Immature natural killer cell (primary cell): ENCODE measurements at places on chromosomes 7 and 10.

GRCh38 chr10:30432622-30433305 lies 1.2 kb upstream of the MAP3K8 start:
- H3K4me3 ChIP-seq = peak overlapping the region; percentile 96
- H3K4me1 ChIP-seq = peaks cover 37% of the 10 kb centered on the region
- no peak for DNase-seq

- no peak for DNase-seq
- H3K36me3 ChIP-seq = no peaks in the 10 kb centered on the region
- no peaks in the 10 kb centered on the region for H3K4me1 ChIP-seq
- no peak overlapping the region for H3K4me3 ChIP-seq
- peaks cover 3% of the 10 kb centered on the region for H3K27me3 ChIP-seq
- H3K27ac ChIP-seq = no peak overlapping the region
Measured at GRCh38 chr10:46253076-46254006, 33.5 kb upstream of the ANTXRL start.

- H3K27me3 ChIP-seq = no peaks in the 10 kb centered on the region
- DNase-seq = no peak
- H3K4me3 ChIP-seq = no peak overlapping the region
- no peaks in the 10 kb centered on the region for H3K4me1 ChIP-seq
Measured at GRCh38 chr7:85512790-85513189, 325.9 kb upstream of the SEMA3D start.

GRCh38 chr10:100823194-100823593 lies 77.8 kb downstream of the PAX2 start:
- no peak for DNase-seq
- no peak overlapping the region for H3K27ac ChIP-seq
- H3K4me1 ChIP-seq = peaks cover 7% of the 10 kb centered on the region
- no peaks in the 10 kb centered on the region for H3K36me3 ChIP-seq
- H3K27me3 ChIP-seq = peaks cover 27% of the 10 kb centered on the region
- no peak overlapping the region for H3K4me3 ChIP-seq

DNA sequence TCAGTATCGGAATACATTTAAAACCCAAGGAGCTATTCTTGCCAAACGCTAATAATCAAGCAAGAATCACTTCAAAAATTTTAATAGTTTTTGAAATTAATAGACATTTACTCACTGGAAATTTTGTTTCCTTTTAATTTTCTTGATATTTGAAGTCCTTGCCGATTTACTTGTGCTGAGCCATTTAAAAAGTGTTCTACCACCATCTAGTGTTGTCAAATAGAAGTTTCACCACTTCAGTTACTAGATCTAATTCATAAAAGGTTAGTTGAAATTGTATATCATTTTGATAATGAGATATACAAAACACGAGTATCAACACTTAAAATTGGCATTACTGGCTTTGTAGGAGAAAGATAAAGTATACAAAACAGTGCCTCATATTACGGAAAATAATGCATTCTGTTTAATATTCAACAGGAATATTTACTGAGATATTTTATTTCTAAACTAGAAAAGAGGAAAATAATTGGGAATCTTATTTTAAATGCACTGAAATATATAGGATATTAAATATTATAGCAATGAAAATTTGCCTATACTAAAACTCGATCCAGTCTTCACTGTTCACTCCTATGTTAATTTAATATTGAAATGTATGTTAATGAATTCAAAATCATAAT lies 664.8 kb upstream of the SEMA3D start:
- DNase-seq = no peak
- no peaks in the 10 kb centered on the region for H3K36me3 ChIP-seq
- H3K27ac ChIP-seq = no peak overlapping the region
- peaks cover 2% of the 10 kb centered on the region for H3K27me3 ChIP-seq

DNA sequence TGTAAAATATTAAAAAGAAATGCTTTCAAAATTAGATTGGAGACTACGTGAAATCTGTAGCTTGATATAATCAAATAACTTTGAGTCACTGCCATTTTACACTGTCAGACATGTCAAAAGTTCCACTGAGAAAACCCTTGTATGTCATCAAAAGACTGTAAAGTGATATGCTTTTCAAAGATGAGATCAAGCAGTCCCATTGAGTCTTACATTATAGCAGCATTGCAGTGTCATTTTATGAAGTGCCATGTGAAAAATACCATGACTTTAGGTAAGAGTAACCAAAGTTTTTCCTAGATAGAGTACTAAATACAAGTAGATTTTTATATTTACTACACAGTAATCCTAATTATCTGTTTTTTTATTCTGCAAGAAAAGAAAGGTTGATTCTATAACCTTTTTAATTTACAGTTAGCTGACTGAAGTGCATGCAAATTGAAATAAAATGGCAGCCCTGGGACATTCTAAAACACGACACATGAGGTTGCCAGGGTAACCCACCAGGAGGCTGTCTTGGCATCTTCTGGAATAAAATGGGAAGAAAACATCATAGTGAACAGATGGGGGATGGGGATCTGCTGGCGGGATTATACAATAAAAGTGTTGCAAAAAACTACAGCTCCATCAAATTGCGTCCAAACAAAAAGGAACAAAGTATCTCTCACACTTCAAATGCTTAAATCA lies 91.3 kb upstream of the TMEM106B start:
- no peaks in the 10 kb centered on the region for H3K4me1 ChIP-seq
- peaks cover 3% of the 10 kb centered on the region for H3K27me3 ChIP-seq
- no peak overlapping the region for H3K27ac ChIP-seq
- no peak for DNase-seq
- H3K4me3 ChIP-seq = no peak overlapping the region

- no peaks in the 10 kb centered on the region for H3K36me3 ChIP-seq
- no peak overlapping the region for H3K27ac ChIP-seq
- peaks cover 7% of the 10 kb centered on the region for H3K27me3 ChIP-seq
- no peak for DNase-seq
- H3K4me3 ChIP-seq = no peak overlapping the region
Measured at GRCh38 chr10:91520661-91521060, 110.5 kb downstream of the HECTD2 start.

DNA sequence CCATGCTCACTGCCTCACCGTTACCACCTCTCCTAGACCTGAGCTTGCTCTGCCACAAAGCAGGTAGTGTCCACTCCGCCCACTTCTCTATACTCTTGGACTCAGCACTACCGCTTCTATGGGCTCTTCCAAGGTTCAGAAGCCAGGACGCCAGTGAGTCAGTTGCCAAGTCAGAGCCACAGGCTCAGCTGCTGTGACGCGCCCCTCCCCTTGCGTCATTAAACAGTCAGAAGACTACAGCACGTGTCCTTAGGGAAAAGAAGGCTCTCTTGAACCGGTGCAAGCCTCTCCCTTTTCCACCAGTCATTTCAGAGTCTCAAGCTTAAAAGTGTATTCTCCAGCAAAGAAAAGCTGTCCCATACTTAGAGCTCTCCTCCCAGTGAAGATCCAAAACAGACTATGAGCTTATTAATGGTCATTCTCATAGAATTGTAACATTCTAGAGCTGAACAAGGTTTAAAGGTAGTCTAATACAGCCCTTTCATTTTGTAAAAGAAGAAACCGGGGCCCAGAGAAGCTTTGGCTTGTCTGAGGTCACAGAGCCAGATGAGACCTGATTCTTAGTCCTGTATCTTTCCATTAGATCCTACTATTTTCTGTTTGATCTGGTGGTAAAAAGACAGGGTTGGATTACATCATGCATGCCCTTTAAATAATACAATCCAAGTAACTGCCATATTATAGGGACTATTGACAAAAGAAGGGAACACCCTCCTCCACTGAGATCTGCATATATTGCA lies 40.9 kb upstream of the MET start:
- H3K36me3 ChIP-seq = no peaks in the 10 kb centered on the region
- no peak overlapping the region for H3K27ac ChIP-seq
- no peaks in the 10 kb centered on the region for H3K4me1 ChIP-seq
- no peak for DNase-seq
- no peak overlapping the region for H3K4me3 ChIP-seq
- H3K27me3 ChIP-seq = no peaks in the 10 kb centered on the region

DNA sequence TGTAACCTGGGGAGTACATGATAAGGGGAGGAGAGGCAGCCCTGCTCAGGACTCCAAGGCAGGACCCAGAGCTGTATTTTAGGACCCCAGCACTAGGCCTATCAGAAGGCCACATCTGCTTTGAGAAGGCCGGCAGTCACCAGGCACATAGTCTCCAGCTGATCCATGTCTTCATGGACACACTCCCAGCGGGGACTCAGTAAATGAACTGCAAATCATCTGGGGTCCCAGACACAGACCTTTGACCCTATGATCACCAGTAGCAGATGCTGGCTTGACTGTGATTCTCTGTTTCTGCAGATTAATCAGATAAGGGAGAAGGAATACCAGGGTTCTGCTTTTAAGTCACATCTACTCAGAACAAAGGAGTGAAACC lies 341.4 kb upstream of the PODXL start:
- H3K36me3 ChIP-seq = no peaks in the 10 kb centered on the region
- H3K4me1 ChIP-seq = peaks cover 2% of the 10 kb centered on the region
- no peak overlapping the region for H3K27ac ChIP-seq
- no peaks in the 10 kb centered on the region for H3K27me3 ChIP-seq

DNA sequence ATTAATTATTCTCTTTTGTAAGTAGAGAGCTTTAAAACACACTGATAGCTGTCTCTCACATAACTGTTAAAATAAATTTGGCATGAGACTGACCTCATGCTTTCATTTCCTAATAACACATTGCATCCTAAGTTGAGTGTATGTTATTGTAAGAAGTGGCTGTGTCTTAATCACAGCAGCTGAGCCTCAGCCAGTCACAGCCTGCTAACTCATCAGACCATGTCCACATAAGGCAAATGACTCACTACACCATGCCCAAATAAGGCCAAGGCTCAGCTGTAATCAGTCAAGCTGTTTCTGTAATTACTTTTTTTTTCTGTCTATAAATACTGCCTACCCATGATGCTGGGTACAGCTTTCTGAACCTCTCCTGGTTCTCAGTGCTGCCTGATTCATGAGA lies 860.9 kb downstream of the XPNPEP1 start:
- no peak for DNase-seq
- H3K4me1 ChIP-seq = no peaks in the 10 kb centered on the region
- H3K36me3 ChIP-seq = no peaks in the 10 kb centered on the region
- H3K27ac ChIP-seq = no peak overlapping the region
- H3K27me3 ChIP-seq = no peaks in the 10 kb centered on the region

DNA sequence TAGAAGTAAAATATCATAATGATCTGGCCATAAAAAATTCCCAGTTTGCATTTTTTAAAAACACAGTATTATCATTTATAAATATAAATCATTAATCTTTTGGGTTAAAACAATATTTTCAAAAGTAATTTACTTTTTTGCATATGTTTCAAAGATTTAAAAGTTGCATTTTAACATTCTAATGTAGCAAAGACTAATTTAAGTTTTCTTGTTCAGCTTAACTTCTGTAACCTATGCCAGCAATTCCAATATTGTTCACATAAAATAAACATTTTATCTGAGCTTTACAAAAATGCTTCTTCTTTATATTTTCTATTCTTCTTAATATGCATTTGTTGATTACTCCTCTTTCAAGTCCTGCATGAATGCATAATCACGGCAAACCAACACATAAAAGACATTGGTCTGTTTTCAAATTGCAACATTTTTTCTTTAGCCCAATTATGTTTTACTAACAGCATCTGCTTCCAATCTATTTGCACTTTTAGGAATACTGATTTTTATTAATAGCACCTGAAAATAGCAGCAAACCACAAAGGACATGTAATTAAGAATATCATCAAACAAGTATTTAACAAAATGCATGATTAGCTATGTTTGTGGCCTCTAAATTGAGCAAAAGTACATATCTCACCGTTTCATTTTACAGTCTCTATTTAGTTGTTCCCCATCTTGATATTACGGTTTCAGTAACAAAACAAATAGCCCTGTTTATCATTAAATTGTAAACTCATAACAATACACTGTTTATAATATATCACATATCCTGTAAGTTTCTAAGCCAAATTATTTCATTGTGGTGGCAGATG lies 286.9 kb upstream of the NFE2L3 start:
- H3K4me1 ChIP-seq = peaks cover 19% of the 10 kb centered on the region
- H3K27ac ChIP-seq = no peak overlapping the region
- H3K27me3 ChIP-seq = peaks cover 15% of the 10 kb centered on the region
- H3K36me3 ChIP-seq = no peaks in the 10 kb centered on the region
- no peak for DNase-seq
- H3K4me3 ChIP-seq = no peak overlapping the region

DNA sequence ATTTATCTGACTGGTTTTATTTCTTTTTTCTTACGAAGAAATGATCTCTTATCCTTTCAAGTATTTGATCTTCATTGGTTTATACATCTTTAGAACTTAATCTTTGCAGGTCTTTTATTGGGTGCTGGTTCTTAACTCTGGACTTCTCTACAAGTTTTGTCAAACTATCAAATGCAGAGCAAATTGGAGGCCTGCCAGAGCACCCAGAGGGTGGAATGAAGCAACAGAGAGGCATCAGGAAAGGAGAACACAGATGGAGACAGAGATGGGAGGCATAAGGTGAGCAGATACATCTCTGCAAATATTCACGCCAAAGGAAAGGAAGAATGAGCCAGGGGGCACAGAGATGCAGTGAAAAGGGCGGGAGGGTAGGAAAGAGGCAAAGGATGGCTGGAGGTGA lies 130.3 kb downstream of the PKD1L1 start:
- no peak overlapping the region for H3K4me3 ChIP-seq
- DNase-seq = no peak

DNA sequence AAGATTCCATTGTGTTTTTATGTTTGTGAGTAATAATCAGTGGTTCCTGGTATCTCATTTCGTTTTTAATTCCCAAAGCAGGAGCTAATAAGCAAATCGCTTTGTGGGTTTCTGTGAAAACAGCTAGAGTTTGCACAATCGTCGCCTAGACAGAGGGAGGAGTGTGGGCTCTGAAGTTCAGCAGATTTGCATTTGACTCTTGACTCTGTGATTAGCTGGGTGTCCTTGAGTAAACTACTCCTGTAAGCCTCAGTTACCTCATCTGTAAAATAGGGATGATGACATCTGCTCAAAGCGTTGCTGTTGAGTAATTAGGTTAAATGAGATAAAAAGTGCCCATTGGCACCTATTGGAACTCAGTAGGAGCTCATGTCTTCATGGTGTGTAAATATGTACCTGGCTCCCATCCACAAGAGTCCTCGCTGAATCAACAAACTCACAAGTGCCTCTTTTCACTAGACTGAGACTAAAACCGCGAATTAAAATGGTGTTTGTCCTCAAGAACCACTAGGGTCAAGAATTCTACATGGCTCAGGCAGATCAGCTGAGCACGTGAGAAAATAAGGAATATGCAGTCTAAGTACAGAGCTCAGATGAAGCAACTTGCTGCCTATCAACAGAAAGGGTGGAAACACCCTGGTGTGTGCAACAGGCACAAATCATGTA lies 385.8 kb upstream of the C7orf33 start:
- H3K4me3 ChIP-seq = no peak overlapping the region
- no peak for DNase-seq
- H3K36me3 ChIP-seq = no peaks in the 10 kb centered on the region
- no peaks in the 10 kb centered on the region for H3K4me1 ChIP-seq
- H3K27me3 ChIP-seq = peaks cover 2% of the 10 kb centered on the region

GRCh38 chr7:138962561-138963270 lies 18.5 kb downstream of the KIAA1549 start:
- peaks cover 6% of the 10 kb centered on the region for H3K27me3 ChIP-seq
- no peak overlapping the region for H3K4me3 ChIP-seq
- no peaks in the 10 kb centered on the region for H3K36me3 ChIP-seq
- no peaks in the 10 kb centered on the region for H3K4me1 ChIP-seq
- DNase-seq = no peak
